ENCODE measurements at places on chromosomes 5 and 9.

DNA sequence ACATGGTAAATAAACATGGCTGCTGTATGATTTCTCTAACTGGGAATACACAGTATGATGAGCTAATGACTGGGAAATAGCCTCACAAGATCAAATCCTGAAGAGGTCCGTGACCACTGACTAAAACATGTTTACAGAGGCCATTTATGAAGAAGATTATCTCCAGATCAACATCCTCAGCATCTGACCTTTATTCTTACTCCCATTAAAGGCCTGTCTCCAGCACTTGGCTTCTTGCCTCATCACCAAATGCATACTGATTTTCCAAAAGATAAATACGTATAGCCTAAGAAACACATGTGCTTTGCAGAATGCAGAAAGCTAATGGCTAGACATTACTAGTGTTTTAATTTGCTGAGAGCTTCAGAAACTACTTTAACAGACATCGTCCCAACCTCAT is 108.0 kb upstream of the TSLP start:
- no peak for DNase-seq

DNA sequence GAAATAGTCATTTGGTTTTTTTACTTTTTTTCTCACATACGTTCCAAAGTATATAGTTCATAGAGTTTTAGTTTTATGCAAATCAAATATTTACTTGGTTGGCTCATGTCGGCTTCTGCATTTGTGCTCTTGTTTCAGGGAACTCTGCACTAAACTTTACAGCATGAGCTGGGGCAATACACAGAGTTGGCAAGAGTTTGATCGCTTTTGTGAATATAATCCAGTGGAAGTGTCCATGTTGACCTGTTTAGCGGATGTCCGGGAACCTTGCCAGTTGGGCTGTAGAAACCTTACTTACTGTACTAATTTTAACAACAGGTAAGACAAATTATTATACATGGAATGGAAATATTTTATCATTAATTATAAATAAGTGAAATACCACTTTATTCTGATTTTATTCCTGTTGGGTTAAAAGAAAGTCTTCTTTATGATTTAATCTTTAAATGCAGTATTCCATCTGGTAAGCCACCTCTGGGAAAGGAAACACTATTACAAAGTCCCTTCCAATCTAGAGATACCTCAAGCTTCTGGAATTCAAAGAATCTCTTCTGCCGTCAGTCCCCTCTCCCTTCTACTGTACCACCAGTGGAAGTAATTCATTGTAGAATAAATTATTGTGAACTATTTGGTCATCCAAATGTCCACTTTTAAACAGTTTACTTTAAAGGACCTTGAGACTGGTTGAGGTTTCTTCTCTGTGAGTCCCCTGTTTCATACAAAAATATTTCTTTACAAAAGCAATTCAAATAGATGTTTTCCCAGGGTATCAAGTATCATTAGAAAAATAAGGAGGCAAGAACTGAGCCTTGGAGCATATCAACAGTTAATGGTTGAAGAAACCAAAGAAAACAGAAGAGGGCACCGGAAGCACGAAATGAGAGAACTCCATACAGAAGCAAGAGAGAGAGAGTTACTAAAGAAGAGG is 45.2 kb upstream of the GLIPR2 start:
- DNase-seq, result peak; percentile 79

- DNase-seq, result peak; percentile 68
Observed at GRCh38 chr9:109158651-109159050, 8.4 kb downstream of the FRRS1L start.

DNA sequence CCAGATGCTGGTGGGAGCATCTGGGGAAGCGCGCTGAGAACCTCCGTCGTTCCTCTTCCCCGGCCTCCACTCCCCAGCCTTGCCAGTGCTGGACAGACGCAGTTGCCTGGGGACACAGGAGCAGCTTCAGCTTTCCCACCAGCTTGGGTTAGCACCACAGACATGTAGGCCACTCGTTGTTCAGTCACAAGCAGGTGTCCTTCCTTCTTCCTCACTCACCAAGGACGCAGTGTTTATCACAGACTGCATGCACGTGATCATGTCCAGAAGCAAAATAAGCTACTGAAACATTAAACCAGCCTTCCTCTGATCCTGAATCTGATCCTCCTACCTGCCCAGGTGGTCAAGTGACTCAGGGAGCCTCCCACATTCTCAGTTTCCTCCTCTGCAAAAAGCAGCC is 232.9 kb downstream of the SYK start:
- DNase-seq, result no peak

DNA sequence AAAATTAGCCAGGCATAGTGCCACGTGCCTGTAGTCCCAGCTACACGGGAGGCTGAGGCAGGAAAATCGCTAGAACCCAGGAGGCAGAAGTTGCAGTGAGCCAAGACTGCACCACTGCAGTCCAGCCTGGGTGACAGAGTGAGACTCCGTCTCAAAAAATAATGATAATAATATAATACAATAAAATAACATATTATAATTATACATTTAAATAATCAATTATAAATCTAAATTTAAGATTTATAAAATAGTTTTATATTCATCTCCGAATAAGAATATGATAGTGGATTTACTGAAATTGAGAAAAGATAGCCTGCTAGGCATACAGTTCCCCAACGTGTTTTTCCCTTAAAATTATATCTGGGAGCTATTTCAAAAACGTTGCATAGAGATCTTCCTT is 599.6 kb downstream of the CDH18 start:
- DNase-seq, result no peak

DNA sequence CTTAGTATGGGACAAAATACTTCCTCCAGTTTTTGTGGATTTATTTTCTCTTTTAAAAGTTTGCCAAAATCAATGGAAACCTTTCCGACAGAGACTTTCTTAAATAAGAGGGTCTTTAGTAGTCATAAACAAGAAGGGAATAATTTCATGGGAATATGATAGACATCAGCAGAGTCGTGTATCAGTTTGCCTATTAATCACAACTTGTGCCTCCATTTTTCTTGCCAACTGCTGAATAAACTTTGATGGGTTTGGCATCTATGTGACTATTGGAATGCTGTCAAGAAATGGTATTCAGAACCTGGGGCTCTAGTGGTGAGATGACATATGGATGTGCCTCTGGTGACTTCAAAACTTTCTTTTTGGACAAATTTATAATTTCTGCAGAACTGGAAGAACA is 1668.2 kb downstream of the MAT2B start:
- no peak for DNase-seq

GRCh38 chr9:29575219-29575618 is 2001.9 kb upstream of the C9orf72 start:
- no peak for DNase-seq

- no peak for DNase-seq
Observed at GRCh38 chr5:53631251-53631650, 70.8 kb downstream of the NDUFS4 start.

GRCh38 chr5:110134963-110135935 is 445.5 kb downstream of the MAN2A1 start:
- no peak for DNase-seq

- DNase-seq, result no peak
Observed at GRCh38 chr5:113048931-113049330, 72.3 kb downstream of the DCP2 start.

DNA sequence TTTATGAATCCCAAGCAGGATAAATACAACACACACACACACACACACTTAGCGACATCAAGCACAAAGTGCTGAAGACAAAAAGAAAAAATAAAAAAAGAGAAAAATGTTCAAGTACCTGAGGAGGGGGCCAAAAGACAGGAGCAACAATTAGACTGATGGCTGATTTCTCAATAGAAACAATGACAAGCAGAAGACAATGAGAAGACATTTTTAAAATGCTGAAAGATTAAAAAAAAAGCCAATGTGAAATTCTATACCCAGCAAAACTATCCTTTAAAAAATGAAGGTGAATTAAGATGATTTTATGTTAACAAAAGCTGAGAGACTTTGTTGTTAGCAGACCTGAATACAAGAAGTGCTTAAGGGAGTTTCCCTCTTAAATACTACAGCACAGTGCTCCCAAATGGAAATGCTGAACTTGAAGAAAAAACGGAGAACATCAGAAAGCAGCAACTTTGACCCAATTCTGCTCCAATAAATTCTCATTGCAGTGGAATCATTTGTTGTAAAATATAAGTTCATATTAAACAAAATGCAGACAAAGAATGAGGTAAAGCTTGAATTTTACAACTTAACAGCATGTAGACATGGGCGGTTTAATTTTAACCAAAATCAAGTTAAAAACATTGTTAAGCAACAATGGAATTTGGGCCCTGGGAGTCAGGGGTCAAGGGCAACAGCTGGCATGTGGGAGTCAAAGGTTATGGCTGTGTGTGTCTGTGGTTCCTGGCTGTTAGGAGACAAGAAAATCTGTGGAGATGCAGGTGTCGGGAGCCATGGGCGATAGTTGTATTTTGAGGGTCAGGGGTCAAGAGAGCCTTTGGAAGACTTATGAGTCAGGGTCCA is 776 bp upstream of the RANBP17 start:
- no peak for DNase-seq

DNA sequence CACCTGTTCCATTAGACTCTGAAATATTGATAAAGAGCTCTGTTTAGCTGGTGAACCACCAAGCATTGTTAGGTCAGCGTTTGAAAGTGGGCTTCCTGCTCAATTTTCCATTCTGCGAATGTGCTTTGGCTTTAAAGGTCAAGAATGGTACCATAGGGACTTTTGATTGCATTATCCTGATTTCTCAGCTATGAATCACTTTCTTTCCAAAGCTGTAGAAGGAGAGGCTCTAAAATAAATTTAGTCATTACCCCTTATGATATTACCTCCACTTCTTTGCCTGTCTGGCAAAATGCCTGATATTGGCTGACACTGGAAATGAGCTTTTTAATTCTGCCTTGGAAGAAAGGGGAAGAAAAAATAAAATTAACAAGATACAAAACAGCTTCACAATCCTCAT is 237.2 kb upstream of the CTNND2 start:
- DNase-seq, result no peak

DNA sequence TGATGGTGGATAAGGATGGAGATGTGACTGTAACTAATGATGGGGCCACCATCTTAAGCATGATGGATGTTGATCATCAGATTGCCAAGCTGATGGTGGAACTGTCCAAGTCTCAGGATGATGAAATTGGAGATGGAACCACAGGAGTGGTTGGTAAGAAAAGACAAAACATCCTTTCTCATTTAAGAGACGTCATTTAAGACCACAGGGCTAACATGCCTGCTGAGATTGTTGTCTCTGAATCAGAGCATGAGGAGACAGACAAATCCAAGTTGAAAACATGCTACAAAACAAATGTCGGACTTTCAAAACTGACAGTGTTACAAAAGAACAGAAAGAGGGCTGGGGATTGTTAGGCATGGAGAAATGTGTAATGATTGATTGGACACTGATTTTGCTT is 4.6 kb downstream of the CCT5 start:
- no peak for DNase-seq

- no peak for DNase-seq
Observed at GRCh38 chr5:90571147-90571773, 12.7 kb downstream of the ADGRV1 start.

DNA sequence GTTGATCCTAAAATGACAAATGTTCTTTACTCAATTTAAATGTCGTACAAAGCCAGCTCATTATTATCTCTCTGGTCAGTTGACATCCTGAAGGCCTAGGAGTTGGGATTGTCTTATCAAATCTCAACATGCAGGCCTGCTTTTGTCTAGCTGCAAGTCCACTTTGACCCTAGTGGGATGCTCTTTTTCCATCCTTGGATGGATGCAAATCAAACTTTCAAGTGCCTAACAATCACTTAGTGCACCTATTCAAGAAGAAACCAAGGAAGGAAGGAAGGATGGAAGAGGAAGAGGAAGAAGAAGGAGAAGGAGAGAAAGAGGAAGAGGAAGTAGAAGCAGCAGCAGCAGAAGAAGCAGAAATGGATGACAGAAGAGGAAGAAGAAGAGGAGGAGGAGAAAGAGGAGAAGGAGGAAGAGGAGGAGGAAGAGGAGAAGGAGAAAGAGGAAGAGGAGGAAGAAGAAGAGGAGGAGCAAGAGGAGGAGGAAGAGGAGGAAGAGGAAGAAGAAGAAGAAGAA is 109.6 kb downstream of the PIK3R1 start:
- DNase-seq, result no peak

GRCh38 chr5:176740131-176740701 is 70.1 kb upstream of the UNC5A start:
- DNase-seq, result no peak

DNA sequence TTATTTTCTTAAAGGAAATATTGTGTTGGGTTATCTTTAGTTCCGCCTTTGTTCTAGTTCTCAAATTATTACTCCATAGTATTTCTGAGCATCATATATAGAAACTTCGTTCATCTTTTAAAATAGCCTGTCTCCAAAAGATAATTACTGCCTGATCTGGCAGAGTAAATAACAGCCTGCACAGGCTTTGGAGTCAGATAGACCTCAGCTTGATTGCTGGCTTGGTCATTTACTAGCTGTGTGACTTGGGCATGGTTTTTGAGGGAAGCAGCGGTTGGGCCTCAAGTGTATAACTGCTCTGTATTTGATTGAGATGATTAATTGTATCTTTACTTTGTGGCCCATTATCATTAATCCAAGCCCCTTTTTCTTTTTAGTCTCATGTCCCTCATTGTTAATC is 50.1 kb downstream of the FBXO38 start:
- DNase-seq, result no peak

DNA sequence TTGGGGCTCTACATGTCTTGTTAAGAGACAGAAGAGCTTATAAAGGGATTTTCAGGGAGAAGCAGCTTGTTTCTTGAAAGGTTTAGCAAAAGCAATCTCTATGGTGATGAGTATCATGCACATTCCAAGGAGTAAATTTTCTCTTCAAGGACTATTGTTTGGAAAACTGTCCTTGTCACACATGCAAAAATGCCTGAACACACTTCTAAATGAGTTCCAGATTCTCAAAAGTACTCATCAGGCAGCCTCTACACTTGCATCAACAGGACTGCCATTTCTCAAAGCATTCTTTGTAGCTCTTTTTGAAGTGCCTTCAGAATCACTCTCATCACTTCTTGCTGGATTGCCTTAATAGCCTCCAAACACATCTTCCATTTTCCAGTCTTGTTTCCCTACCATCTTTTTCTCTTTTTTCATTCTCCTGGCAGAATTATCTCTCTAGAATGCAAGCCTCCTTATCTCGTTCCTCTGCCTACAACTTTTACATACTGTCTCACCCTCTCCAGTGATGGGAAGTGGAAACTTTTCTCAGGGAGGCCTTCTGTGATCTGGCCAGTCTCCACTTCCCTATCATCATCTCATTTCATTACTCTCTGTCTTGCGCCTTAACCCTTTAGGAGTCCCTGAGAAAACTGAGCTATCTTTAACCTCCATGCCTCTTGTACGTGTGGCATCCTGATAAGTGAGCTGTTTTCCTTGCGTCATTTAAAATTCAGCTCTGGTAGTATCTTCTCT is 631.5 kb upstream of the TLE4 start:
- DNase-seq, result peak; percentile 34

DNA sequence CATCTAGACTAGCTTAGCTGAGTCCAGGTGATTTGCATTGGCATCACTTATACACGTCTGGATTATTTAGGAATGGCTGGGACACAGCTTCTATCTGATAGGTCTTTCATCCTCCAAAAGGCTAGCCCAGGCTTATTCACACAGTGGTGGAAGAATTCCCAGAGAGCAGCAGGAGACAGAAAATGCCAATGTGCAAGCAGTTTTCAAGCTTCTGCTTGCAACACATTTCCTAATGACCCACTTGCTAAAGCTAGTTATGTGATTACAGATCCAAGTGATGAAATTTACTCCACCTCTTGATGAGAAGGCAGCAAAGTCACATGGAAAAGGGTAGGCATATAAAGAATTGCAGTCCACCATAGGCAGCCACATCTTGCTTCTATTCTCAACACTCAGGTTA is 44.2 kb upstream of the MAST4 start:
- DNase-seq, result no peak

Data from fibroblast of skin of scalp (primary cell).